AG20443 (cell line): ENCODE measurements at places on chromosomes 3 and 15.

GRCh38 chr15:59298225-59298853 lies 74.3 kb downstream of the MYO1E start:
- no peak for DNase-seq

- no peak for DNase-seq
Observed at GRCh38 chr3:41031401-41031800, 167.9 kb upstream of the CTNNB1 start.

DNA sequence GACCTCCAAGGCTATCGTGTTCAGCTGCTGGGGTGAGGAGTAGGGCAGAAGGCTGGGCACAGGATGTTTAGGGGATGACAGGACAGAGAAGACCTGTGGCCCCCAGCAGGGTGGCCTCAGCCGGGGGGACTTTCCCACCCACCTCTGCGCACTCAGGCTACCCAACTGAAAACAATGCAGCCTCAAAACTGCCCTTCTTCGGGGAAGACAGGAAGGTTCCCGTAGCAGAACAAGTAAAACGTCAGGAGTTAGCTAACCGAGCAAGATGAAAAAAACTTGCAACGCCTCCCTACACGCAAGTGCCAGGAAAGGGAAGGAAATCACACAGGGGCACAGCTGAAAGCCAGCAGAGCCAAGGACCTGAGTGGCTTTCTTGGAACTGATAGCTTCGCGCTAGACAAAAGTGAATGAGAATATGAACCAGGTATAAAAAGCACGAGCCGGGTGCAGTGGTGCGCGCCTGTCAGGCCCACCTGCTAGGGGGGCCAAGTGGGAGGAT lies 38.4 kb upstream of the FURIN start:
- no peak for DNase-seq

GRCh38 chr3:185306847-185307246 lies 53.0 kb upstream of the EHHADH start:
- DNase-seq, result no peak

- DNase-seq, result no peak
Observed at GRCh38 chr15:82158811-82159210, 103.7 kb downstream of the EFL1 start.

GRCh38 chr15:36557364-36557763 lies 22.1 kb upstream of the CDIN1 start:
- DNase-seq, result no peak

GRCh38 chr15:101026656-101027272 lies 107.6 kb downstream of the LRRK1 start:
- DNase-seq, result no peak

DNA sequence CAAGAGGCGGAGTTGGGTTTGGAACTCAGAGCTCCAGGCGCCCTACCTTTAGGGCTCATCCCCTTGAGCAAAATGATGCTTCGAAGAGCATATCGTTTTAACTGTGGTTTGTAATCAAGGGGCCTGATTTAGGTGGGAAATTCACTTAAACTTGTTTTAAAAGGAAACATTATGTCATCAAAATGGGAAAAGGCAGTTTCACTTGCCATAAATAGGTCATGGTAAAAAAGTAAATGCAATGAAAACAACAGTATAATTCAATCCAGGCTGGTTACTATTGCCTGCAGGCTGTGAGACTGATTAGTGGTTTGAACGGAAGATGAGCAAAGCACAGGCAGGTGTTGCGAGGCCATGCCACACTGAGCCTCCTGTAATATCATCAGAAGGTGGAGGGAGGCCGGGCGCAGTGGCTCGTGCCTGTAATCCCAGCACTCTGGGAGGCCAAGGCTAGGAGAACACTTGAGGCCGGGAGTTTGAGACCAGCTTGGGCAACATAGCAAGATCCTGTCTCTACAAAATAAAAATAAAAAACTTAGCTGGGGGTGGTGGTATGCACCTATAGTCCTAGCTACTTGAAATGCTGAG lies 2.1 kb downstream of the HDAC11 start:
- DNase-seq, result no peak

DNA sequence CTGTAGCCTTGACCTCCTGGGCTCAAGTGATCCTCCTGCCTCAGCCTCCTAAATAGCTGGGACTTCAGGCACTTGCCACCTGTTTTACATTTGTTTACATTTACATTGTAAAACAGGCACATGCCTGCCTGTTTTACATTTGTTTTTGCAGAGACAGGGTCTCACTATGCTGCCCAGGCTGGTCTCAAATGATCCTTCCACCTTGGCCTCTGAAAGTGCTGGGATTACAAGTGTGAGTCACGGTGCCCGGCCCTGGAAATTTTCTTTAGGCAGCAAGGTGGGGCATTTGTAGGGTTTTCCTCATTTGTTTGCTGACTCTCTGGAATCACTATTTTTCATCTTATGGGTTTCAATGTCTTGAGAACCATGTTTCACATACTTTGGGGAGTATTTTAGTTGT lies 25.0 kb downstream of the PIF1 start:
- no peak for DNase-seq

- DNase-seq, result no peak
Observed at GRCh38 chr3:72150634-72151412, 365.9 kb upstream of the PROK2 start.

GRCh38 chr3:4831580-4831950 lies 147.7 kb upstream of the BHLHE40 start:
- DNase-seq, result no peak

DNA sequence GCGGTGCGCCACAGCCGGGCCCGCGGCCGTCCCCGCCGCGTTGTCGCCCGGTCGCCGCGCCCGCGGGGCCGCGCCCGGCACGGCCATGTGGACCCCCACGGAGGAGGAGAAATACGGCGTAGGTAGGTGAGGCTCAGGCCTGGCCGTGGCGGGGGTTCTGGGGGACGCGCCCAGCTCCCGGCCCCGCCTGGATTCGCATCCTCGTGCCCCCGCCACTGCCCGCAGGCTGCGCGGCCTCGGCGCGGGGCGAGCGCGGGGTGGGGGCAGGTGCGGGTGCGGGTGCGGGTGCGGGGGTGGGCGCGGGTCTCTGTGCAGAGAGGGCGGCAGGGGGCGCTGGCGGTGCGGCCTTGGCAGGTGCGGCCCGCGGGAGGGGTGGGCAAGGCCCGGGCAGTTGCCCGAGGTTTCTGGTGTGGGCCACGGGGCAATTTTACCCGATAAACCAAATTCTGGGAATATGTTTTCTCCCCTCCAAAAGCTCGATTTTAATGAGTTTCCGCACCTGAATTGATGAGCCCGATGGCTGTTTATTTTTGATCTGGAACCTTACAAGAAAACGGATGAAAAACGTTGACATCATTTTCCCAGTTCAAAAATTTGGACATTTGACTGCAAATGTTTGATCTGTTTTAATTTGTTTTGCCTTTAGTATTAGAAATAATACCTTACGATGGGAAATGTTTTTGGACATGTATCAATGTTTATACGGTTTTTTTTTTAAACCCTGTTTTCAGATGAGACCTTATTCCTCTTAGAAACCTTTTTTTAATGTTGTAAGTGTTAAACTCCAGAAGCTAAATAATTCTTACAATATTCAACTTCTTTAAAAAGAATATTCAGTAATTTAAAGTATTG lies 678 bp downstream of the DOCK3 start:
- no peak for DNase-seq

GRCh38 chr15:81398910-81399551 lies 25.0 kb upstream of the TMC3 start:
- peak; percentile 50 for DNase-seq

- DNase-seq, result peak; percentile 13
Observed at GRCh38 chr15:35705884-35706585, 160.1 kb upstream of the DPH6 start.

DNA sequence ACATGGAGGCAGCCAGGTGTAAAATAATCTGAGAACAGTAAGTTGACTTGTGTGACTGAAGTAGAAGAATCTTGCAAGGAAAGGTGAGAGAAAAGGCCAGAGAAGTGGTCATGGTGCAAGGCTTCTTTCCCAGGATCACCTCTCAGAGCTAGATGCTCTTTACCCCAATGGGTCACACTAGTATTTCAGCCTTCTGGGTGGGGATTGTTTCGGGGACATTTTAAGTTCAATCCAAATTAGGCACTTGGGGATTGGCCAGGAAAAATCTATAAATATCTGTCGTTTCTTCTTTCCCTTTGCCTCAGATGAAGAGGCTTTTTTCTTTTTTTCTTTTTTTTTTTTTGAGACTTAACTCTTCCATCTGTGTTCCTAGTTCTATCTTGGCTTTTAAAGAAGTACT lies 188.0 kb downstream of the KLHL25 start:
- no peak for DNase-seq

- no peak for DNase-seq
Observed at GRCh38 chr3:59386165-59386564, 336.3 kb upstream of the CFAP20DC start.

- DNase-seq, result peak; percentile 38
Observed at GRCh38 chr15:35306361-35306981, 221.4 kb upstream of the NANOGP8 start.

DNA sequence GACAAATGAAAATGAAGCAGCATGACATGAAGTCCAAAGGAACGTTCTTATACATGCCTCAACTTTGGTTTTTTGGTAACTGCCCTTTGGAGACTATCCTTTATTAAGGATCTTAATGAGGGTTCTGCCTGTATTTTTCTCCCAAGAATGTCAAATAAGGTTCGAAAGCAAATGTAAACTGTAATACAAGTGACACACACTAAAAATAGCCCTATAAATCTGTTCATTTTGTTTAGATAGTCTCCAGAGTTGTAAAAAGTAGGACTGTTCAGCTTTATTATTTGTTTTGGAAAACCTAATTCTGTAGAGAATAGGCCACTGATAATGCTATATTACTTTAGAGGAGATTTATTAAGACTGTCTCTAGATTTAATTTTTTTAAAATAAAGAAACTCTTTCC lies 80.5 kb upstream of the CDIN1 start:
- DNase-seq, result no peak

- no peak for DNase-seq
Observed at GRCh38 chr3:111738238-111738637, 120.8 kb upstream of the PHLDB2 start.

GRCh38 chr15:81911022-81911971 lies 134.5 kb downstream of the MEX3B start:
- no peak for DNase-seq

- no peak for DNase-seq
Observed at GRCh38 chr3:31536497-31536896, 3.8 kb downstream of the STT3B start.

DNA sequence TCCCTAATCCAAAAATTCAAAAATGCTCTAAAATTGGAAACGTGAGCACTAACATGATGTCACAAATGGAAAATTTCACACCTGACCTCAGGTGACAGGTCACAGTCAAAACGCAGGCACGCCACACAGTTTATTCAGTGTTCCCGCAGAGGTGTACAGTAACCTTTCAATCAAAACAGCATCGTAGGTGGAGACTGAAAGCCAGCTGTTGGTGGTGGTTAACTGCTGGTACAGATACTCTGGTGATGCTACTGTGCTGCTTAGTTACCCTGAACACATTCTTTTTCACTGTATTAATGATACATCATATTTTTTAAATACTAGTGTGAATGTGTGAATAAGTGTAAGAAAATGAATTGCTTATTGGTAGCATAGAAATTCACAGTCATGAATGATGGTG lies 23.8 kb downstream of the RAB11A start:
- no peak for DNase-seq

DNA sequence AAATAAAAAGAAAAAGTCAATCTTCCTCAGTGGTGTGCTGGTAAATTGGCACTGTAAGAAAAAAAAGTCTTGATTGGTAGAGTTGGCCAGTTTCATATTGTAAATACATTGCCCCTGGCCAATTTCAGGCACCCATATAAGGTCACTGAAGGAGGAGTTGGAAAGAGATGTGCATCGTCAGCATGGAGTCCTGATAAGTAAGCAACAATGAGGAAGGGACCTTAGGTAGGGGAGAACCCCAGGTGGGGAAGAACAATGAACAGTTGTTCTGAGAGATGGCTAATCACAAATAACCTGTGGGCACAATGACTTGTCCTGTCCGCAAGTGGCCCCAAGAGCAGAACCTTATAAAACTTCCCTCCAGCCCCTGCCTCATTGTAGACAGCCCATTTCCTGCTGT lies 8.6 kb upstream of the CYP8B1 start:
- DNase-seq, result no peak

GRCh38 chr3:100753846-100754245 lies 44.6 kb downstream of the TFG start:
- no peak for DNase-seq

- DNase-seq, result peak; percentile 75
Observed at GRCh38 chr3:51371943-51372557, 13.0 kb upstream of the MANF start.

DNA sequence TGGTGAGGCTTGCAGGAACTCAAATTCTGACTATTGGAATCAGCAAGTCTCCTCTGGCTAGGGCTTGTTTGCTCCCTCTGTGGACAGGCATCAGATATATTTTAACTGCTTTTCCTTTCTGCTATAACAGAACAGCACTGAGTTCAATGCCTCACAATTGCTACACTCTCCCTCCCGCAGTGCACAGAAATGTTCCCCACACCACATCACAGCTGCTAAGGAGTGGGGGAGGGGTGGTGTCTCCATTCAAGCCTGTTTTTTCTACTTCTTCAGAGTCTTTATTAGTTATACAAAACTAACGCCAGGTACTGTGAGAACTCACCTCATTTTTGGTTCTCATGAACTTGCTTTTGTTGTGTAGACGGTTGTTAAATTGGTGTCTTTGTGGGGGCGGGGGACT lies 68.5 kb downstream of the BCHE start:
- DNase-seq, result no peak

DNA sequence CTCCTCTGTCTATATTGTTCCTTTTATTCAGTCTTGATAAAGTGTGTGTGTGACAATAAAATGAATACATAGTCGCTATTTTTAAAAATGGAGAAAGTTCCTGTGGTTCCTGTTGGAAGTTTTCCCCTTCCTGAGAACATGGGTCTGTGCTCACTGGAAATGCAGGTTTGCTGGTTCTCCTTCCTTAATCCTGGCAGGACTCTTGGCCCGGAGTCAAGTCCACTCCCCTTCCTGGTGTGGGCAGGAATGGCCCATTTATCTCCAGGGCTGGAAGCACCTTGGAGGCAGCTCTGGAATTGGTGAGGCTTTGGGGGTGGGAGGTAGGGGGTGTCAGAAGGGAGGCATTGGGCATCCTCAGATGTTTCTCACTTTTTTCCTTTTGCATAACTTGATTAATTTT lies 30.1 kb downstream of the FOXL2 start:
- no peak for DNase-seq

DNA sequence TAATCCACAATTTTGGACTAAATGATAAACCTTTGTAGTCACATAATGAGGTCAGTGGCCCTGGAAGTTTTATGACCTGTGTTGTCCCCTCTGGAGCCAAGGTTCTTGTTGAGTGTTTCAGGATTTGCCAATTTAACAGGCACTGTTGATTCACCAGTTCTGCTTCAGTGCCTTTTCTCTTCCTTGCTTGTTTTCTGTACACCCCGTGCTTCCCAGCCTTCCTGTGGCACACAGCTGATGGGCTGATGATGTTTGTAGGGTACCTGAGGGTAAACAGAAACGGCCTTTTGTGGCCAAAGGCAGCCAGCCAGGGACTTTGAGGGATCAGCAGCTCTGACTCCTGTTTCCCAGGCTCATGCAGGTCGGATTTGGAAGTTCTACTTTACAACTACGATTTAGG lies 13.3 kb downstream of the GYG1 start:
- no peak for DNase-seq

DNA sequence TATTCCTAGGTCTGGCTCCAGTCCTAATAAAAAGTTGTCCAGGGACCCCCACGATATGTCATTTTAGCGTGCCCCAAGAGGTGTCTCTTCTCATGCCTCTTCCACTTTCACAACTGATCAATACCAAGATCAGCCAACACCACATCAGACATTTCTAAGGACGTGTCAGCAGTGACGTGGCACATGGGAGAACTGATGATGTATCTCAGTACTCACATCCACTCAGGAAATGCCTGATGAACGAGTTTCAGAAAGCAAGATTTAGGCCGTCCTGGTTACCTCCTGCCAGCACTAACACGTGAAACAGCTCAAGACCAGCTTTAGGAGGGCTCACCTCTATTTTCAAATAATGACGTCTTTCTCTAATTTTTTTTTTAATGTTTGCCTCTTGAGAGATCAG lies 19.6 kb downstream of the VGLL4 start:
- no peak for DNase-seq
